H9 (cell line): ENCODE measurements at places on chromosomes 4 and X.

GRCh38 chr4:89001647-89002445 is 55.1 kb downstream of the FAM13A start:
- DNase-seq, result no peak

GRCh38 chr4:54475546-54475945 is 182.2 kb upstream of the KIT start:
- DNase-seq, result no peak

GRCh38 chr4:34261799-34262314 is 1982.5 kb downstream of the ARAP2 start:
- no peak for DNase-seq

DNA sequence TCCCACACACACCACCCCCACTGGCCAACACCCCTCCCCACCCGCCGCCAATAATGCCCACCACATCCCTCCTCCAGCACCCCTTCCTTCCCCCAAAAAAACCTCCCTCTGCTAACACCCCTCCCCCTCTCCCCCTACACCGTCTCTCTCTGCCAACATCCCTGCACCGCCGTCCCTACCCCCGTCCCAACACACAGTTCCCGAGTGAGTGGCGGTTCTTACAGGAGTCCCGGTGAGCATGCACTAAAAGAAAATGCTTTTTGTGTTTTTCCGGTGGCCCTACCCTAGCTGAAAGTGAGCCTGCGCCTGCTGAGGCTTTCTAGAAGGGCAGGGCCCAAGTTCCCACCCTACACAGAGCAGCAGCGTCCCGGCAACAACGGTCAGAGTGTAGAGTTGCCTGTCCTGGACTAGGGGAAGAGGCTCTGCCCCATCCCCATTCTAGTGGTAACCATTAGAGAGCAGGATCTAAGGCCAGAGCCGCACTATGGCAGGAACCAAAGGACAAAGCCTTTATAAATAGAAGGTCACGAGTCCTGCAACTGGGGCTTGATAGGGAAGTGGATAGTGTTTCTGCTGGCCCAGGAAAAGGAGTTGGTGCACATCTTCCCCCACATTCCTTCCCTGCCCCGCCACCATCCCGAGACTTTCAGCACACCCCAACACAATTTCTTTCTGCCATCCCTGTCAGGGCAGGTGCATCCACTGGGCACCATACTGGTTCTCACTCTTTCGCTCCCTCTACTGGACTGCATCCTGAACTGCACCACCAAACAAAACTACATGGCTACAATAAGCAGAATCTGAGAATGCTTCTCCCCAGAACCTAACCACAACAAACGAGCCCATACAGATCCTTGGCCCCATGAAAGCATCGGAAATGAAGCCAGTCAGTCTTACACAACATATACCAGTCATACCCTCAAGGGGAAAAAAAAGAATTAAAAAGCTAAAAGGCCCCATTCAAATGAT is 78.1 kb upstream of the PAGE3 start:
- DNase-seq, result peak; percentile 47

DNA sequence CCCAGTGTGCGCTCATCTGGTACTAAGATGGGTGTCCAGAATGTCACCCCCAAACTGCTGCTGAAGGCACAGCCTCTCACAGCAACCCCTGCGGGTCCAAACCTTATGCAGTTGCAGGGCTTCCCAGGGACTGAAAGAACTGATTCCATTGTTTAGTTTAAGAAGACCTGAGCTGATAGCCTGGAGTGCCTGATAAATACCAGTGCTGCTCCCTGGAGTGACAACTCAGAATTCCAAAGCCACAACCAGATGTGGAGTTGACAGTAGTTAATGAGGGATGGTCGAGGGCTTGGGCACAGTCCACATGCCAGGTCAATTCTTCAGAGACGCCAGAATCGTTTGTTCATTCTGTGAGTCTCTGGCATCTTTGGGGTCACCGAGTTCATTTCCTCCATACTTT is 71.2 kb downstream of the LNX1 start:
- DNase-seq, result peak; percentile 41

DNA sequence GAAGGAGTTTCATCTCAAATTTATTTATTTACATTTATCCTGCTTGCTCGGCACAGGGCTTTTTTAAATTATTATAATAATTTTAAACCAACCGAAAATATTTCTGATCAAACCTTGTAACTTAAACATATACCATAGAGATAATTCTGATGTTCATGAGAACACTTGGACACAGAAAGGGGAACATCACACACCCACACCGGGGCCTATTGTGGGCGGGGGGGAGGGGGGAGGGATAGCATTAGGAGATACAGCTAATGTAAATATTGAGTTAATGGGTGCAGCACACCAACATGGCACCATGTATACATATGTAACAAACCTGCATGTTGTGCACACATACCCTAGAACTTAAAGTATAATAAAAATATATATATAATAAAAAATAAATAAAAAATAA is 2.9 kb downstream of the ANXA5 start:
- DNase-seq, result no peak

- DNase-seq, result no peak
Observed at GRCh38 chrX:2654436-2655340, 36.4 kb upstream of the CD99 start.

GRCh38 chrX:41971346-41971745 is 48.0 kb upstream of the CASK start:
- DNase-seq, result peak; percentile 48
